ENCODE measurements at places on chromosomes 1 and 21.

DNA sequence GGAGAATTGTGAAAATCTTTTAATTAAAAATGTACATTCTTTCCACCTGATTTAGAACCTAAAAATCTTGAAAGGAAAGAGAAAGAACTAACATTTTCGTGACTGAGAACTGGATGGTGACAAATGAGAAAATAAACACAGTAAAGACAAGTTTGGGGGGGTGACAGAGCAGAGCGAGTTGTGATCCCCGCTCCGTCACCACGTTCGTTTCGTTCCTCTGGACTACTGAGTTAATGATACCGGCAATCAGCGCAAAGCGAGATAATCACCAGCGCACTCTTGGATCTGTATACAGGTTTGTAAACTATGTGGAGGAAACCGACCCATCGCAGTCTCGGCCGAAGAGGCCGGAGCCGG is 31.2 kb upstream of the CFAP126 start:
- no peak for DNase-seq

DNA sequence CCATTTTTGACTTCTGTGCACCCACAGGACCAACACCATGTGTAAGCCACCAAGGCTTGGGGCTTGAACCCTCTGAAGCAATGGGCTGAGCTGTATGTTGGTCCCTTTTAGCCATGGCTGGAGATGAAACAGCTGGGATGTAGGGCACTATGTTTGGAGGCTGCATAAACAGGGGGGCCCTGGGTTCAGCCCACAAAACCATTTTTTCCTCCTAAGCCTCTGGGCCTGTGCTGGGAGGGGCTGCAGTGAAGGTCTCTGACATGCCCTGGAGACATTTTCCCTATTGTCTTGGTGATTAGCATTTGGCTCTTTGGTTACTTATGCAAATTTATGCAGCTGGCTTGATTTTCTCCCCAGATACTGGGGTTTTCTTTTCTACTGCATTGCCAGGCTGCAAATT is 144.9 kb downstream of the ZNF326 start:
- DNase-seq, result no peak

DNA sequence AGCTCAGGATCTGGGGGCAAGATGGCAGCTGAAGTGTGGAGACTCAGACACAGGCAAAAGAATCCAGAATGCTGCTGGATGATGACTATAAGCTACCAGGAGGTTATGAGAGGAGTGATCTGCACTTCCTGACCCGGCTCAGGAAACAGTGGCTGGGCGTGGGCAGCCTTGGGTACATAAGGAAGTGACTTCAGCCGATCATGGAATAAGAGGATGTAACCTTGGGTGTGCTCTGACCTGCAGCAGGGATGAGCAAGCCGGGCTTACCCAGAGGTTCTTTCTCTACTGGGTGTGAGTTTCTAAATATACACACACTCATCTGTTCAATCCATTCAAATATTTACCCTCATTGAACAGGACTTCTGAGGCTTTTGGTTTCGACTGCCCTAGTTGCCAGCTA is 62.7 kb downstream of the CD34 start:
- peak; percentile 28 for DNase-seq

GRCh38 chr1:119779869-119780356 is 11.2 kb upstream of the HMGCS2 start:
- DNase-seq, result no peak

- DNase-seq, result no peak
These were observed 64.3 kb upstream of the ZC3H12A start for GRCh38 chr1:37410105-37410504.

GRCh38 chr1:168520052-168520751 is 23.6 kb downstream of the XCL2 start:
- DNase-seq, result peak; percentile 42

- DNase-seq, result no peak
These were observed 201.7 kb downstream of the ROR1 start for GRCh38 chr1:63975481-63975880.

DNA sequence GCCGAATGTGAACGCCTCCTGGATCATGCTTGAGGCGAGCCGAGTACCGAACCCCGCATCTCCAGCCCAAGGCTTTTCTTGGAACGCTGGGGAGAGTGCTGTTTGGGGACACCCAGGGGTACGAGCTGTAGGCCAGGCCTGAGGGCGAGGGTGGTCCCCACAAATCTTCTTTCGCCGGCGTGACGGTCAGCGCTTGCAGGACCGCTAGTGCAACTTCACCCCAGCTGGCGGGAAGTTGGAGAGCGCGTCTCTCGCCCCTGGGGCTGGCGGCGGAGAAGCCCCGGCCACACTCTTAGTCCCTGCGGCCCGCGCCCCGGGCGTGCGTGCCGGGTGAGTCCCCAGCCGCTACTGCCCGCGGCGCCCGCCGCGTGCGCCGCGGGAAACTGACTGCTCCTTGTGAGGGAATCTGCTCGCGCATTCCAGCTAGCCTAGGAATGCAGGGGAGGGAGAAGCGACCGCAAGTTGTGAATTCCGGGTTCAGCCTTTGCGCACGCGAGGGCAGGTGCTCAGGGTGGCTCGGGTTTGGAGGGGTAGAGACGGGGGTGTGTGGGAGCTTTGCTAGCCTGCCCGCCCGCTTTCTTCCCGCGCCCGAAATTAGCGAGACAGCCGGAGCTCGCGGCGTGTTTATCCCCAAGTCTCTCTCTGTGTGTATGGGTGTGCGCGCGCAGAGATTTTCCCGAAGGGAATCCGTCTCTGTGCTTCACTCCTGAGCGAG is 884 bp downstream of the LHX4 start:
- no peak for DNase-seq

GRCh38 chr21:45403133-45403824 is 1.7 kb upstream of the COL18A1 start:
- no peak for DNase-seq

DNA sequence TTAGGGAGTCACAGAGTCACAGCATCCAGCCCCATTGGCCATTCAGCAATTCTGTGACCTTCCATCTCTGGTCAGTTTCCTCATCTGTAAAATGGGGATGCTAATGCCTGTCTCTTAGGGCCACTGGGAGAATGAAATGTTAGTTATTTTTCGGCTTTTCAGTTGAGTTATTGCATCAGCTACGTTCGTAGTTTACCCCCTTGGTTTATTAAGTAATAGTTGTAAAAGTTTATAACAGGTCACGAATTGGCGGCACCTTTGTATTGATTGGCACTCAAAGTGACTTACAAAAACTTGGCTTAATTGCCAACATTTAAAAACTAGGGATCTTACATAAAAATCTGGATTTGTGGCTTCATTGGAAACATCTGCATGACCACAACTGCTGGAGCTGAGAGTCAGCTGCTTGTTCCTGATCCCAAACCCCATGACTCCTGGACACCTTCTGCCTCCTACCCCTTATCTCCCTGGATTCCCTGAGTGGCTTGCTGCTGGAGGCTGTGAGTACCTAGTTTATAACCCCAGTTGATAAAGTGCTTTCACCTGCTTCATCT is 23.0 kb upstream of the SLC1A7 start:
- no peak for DNase-seq

- DNase-seq, result no peak
These were observed 74.1 kb downstream of the ADARB1 start for GRCh38 chr21:45148316-45148990.

- no peak for DNase-seq
These were observed 14.7 kb upstream of the ALG6 start for GRCh38 chr1:63352736-63353135.

DNA sequence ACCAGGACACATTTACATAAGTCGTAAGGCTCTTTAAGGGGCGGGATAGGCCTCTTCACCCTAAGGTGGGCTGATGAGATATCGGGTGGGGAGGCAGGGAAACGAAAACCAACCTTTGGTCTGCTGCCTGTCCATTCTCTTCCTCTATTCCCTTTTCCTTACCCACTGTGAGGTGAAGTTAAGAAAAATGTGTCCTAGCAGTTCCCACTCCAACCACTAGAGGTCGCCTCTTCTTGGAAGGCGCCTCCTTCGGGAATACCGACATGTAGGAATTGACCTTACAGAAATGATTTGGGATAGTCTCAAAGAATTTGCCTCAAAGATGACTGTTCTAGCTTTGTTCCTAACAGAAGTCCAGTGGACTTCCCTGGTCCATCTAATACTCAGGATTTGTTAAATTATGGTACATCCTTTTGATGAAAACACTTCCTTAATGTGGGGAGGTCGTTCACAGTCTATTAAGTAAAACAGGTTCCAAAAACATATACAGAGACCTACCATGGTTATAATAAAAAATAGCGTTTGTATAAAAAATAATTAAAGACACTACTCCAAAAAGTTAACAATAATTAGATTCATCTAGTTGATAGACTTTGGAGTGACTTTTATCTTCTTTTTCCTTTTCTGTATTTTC is 14.1 kb downstream of the AZIN2 start:
- DNase-seq, result peak; percentile 29

DNA sequence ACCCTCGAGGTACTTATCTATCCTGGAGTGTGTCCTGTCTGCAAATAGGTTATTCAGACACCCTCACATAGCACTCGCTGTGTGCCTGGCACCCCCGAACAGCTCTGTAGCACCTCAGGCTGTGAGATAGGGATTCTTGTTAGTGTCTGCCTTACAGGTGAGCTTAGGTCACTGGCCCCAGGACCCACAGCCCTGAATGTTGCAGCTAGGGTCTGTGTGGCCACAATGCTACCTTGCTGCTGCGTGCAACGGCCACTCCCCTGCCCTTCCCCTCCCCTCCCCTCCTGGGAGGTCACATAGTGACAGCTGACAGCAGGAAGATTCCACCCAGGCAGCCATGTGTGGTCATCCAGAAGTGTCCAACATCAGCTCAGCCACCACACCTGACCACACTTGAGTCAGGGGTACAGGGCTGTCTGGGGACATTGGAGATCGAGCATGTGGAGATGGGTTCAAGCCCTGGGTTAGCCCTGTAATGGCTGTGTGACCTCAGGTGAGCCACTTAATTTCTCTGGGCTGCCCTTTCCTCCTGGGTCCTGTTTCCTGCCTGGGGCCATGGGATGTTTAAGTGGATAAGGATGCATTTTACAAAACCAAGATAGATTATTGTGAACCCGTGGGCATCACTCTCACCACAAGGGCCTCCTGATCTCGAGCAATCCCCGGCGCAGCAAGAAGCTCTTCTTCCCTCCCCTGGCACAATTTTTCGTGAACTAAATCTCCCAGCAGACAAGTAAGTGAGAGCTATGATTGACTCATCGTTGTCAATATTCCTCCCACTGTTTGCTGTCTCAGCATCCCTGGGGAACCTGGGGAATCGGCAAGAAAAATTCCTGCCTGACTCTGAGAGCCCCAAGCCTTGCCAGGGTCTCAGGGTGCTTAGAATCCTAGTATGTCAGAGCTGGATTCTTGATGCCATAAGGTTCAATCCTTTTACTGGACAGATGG is 208.7 kb downstream of the PTPRU start:
- no peak for DNase-seq

DNA sequence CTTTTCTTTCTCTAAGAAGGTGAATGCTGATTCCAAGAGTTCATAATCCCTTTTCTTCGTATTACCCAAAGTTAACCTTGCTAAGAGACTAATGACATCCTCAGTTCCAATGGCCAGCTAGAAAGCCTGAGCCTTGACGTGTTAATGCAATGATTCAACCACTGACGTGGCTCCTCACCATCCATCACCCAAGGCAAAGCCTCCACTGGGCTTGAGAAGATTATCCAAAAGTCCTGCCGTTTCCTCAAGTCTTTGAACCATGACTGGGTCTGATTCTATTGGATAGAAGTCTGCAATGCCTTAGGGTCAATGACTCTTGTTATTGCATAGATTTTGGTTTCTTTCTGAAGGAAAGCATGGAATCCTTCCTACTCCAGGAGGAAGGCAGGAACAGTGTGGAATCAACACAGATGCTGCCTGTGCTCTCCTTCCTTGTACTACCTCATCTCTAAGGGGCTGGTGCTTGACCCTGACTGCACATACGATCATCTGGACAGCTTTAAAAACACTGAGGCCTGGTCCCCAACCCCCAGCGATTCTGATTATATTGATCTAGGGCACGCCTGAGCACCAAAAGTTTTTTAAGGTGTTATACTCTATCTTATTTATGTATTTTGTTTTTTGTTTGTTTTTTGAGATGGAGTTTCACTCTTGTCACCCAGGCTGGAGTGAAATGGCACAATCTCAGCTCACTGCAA is 69.3 kb upstream of the ANGPTL1 start:
- no peak for DNase-seq

DNA sequence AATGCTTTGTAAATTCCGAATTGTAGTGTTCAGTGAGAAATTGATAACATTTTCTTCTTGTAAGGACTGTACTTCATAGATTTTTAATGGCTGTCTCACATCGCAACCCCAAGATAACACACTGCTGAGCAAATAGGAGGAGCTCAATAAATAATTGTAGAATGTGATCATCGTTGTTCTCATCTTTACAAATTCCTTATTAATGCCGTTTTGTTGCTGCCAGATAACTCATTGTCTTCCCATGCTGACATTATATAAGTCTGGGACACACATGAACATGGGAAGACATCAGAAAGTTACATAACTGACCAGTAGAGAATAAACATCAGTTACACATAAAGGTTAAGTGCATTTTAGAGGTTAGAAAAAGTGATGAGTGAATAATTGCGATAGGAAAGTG is 46.4 kb upstream of the TSPAN2 start:
- DNase-seq, result no peak

DNA sequence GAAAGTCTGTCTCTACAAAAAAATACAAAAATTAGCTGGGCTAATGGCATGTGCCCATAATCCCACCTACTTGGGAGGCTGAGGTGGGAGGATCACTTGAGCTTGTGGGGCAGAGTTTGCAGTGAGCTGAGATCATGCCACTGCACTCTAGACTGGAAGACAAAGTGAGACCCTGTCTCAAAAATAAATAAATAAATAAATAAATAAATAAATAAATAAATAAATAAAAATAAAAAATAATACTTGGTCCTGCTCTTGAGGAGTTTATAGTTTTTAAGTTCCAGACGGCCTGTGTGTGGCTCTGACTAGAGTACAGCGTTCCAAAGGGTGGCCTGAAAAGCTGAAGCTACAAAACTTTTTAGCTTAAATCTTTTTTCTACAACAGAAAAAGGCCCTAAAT is 35.1 kb downstream of the PCSK9 start:
- DNase-seq, result no peak

DNA sequence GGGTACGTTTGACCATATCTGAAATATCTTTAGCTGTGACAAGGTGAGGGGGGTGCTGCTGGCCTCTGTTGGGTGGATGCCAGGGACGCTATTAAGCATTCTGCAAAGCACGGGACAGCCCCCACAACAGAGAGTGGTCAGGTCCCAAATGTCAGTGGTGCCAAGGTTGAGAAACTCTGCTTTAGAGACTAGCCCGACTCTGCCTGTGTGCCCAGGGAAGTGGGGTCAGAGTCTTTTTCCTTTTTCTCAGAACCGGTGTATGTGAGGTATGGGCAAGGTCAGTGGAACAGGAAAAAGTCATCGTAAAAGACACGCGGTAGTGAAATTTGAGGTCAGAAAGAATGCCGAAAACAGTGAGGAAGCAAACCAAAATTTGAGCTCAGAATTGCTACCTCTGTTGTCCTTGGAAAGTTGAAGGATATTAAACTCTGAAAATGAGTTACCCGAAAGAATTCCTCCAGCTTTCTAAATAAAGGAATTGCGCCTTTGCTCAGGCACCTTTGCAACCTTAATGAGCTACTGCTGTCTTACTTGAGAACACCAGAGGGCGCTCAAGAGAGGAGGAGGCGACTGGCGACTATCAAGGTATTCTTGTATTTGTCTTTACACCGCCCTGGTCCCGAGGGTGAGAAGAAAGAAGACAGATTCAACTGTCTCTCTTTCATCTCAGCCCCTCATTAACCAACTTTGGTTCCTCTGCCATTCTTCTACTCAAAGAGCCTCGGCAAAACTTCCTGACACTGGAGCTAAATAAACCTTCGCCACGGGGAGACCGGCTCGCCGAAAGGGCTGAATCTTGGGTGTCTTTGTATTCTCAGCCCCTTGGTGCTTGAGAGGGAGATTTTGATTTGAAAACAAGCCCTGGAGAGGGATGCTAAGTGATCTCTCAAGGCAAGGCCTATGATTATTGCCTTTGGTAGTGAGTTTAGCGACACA is 85.4 kb upstream of the OLIG2 start:
- peak; percentile 47 for DNase-seq

All from GM10248 (cell line).